Stimulated activated CD8-positive, alpha-beta memory T cell treated with anti-CD3 and anti-CD28 coated beads, Interleukin-2, amount 100 ng/mL, for 1 hour (primary cell): ENCODE measurements at places on chromosomes 16 and 17.

DNA sequence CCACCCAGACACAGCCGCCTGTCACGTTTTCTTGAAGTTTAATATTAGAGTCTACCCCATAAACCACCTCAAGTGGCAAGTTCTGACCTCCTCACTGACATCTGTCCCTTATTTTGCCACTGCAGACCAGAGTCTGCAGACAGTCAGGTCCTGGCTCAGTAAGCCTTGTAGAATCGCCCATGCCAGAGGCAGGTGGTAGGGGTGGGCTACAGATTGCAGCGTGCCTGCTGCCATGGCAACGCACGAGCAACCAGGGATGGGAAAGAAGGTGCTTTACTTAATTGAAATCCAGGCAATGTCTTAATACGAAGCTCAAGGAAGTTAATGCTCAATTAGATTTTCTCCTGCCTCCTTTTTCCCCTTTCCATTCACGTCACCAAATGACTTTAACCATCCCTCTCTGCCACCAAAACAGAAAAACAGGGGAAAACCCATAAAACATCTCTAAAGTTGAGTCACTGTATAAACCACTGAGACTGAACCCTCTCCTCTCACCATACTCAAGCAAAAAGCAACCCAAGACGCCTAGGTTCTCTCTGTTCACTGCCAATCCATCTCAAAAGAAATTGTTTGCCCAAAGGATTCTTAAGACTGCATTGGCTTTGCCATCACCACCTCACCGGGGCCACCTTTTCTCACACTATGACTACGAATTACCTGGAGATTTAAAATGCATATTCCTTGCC lies 228.8 kb downstream of the SLC39A11 start:
- no peak for DNase-seq

DNA sequence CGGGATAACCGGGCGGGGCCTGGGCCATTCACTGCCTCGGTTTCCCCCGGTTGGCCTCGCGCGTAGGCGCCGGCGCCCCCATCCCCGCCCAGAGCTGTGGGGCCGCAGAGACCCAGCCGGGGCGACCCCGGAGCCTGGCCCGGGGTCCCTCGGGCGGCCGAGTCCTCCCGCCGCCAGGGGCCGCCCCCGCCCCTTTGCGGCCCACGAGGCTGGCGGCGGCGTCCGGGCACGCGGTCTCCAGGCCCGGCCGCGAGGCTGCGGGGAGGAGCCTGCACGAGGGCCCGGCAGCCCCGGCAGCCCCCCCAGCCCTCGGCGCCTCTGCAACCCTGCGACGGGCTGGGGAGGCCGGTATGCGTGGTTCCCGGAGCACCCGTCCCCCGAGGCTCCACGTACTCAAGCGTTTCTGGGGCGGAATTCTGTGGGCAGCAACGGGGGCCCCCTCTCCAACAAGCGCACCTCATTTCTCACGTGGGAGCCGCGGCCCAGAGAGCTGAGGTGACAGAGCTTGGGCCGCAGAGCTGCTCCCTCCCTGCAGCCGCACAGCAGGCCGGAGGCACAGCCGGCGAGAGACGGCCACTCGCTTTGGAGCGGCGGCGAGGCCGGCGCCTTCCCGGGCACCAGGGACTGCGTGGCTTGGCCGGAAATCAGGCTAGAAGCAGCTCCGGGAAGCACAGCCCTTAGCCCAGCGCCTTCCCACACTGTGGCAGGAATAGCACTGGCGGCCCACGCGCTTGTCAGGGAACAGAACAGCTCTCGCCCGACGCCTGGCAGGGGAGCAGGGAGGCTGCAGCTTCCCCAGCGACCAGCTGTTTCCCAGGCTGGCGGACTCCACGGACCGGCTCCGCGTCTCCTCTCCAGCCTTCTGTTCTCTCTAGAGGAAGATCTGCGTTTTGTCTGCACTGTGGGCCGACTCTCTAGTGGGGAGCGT lies 867 bp upstream of the LIMD2 start:
- DNase-seq: no peak

GRCh38 chr17:7943291-7943690 lies 11.3 kb downstream of the CNTROB start:
- no peak for DNase-seq

DNA sequence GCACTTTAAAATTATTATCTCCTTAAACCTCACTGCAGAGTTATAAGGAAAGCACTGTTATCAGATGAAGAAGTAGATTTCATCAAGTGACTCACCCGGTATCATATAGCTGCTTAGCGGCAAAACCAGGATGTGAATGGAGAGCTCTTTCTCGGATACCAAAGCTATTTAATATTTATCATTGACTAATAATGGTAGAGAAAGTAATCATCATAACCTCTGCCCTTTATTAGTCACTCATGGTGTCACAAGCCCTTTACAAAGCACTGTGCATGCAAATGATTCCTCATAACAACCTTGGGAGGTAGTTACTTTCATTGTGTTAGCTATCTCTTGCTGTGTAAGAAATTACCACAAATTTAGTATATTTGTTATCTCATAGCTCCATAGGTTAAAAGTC lies 592.9 kb downstream of the MAF start:
- DNase-seq: no peak

DNA sequence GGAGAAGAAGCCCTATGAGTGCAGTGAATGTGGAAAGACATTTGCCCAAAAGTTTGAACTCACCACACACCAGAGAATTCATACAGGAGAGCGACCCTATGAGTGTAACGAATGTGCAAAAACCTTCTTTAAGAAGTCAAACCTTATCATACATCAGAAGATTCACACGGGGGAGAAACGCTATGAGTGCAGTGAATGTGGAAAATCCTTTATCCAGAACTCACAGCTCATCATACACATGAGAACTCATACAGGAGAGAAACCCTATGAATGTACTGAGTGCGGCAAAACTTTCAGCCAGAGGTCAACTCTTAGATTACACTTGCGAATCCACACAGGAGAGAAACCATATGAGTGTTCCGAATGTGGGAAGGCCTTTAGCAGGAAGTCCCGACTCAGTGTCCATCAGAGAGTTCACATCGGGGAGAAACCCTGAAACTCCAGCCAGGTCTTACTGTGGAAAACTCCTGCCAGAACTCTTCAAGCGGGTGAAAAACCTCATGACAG lies 21.6 kb downstream of the ZFP1 start:
- DNase-seq: no peak

GRCh38 chr17:17398943-17399926 lies 77.6 kb upstream of the MED9 start:
- no peak for DNase-seq

DNA sequence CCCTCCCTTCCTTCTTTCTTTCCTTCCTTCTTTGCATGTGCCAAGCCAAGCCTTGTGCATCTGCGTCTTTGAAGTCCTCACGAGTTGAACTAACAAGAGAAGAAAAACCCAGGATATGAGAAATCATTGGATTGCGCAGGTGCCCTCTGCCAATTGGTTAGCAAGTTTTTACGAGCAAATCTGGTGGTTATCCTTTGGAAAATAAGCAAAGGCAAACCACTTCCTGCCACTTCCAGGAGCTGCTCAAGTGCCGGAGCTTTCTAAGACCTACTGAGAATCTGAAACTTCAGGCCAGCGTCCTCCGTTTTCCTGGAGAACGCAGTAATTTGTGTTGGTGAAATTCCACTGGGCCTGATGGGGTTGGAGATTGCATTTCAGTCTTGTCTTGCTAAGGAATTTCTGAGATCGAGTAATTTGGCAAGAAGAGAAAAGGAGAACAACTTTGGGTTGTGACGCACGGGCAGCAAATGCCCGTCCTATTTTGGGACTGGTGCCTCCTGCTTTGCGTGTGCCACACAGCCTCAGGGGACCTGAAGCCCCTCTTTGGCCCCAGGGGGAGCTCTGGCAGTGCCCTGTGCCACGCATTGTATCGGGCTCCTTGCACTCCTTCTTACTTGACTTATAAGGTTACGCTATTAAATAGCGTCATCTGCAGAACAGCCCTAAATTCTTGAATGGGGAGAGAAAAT lies 56.4 kb downstream of the CMIP start:
- DNase-seq: no peak

- DNase-seq: no peak
Observed at GRCh38 chr17:71409137-71409536, 711.7 kb upstream of the SOX9 start.

DNA sequence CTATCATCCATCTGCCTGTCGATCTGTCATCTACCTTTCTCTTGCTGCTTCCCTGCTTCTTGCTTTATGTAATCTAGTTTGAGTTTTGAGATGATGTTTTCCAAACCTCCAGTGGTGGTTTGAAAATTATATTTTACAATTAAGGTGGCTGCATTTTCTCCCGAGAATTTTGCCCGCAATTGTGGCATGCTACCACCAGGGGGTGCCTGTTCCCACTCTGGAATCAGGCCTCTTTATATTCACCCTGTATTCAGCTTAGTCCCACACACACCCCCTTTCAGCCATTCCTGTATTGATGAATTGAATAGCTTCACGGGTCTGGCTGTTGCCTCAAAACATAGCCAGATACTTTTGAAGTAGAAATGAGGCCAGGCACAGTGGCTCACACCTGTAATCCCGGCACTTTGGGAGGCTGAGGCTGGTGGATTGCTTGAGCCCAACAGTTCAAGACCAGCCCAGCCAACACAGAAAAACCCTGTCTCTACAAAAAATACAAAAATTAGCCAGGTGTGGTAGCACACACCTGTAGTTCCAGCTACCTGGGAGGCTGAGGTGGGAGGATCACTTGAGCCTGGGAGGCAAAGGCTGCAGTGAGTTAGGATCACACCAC lies 3.2 kb downstream of the PRSS22 start:
- DNase-seq: no peak

DNA sequence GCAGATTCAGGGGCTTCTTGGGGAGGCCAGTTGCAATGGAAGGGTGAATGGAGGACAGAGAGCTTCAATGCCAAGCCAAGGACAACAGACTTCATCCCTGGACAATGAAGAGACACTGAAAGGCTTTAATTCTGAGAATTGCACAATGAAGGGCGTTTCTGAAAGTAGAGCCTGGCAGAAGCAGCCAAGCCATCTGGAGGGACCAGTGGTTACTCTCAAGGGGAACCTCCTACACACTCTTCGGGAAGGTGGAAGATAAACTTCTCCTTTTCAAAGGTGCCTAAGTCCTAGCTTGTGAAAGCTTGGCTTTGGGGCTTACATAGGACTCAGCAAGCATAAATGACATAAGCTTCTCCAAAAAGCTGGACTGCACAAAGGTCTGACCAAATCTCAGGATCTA lies 6.2 kb upstream of the CES1 start:
- DNase-seq: no peak

DNA sequence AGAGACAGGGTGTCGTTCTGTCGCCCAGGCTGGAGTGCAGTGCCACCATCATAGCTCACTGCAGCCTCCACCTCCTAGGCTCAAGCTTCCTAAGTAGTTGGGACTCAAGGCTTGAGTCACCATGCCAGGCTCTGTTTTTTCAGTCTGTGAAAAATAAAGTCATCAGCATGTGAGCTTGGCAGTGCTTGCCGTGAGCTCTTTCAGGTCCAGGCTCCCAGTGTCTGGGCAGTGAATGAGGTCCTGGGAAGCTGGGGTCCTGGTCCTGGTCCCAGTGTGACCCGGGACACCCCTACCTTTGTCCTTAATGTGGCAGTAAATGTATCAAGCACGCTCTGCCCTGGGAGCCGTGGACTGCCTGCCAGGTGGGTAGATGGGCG lies 22.9 kb upstream of the RPL13 start:
- DNase-seq: no peak

GRCh38 chr16:66524601-66525164 lies 25.2 kb downstream of the TK2 start:
- no peak for DNase-seq

DNA sequence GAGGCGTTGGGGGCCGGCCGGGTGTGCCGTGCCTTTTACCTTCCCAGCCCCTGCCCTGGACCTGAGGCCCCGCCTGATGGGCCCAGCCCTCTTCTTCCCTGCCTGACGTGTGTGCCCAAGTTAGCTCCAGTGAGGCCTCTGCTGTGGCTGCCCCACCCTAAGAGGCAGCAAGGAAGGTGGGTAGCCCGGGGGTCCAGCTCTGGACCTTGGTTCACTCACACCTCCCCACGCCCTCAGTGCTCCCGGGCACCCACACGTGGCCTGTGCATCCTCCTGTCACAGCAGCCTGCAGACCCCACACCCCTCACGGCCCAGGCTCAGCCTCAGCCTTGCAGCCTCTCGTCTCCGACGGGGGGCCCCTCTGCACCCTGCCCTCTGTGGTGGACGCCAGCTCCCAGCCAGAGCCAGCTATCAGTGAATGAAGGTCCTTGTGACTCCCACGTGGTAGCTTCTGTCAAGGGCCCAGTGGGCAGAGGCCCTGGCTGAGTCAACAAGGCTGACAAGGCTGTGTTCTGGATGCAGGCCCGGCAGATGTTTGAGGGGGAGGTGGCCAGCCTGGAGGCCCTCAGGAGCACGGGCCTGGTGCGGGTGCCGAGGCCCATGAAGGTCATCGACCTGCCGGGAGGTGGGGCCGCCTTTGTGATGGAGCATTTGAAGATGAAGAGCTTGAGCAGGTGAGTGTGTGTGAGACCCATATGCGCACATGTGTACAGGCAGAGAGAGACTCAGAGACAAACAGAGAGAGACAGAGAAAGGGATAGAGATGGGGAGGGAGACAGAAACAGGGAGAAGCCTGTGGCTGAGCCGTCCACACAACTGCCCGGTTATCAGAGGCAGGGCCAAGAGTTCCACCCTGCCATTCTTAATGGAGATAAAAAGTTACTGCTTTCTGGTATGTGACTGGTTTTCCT lies 2.8 kb downstream of the FN3K start:
- DNase-seq: no peak

DNA sequence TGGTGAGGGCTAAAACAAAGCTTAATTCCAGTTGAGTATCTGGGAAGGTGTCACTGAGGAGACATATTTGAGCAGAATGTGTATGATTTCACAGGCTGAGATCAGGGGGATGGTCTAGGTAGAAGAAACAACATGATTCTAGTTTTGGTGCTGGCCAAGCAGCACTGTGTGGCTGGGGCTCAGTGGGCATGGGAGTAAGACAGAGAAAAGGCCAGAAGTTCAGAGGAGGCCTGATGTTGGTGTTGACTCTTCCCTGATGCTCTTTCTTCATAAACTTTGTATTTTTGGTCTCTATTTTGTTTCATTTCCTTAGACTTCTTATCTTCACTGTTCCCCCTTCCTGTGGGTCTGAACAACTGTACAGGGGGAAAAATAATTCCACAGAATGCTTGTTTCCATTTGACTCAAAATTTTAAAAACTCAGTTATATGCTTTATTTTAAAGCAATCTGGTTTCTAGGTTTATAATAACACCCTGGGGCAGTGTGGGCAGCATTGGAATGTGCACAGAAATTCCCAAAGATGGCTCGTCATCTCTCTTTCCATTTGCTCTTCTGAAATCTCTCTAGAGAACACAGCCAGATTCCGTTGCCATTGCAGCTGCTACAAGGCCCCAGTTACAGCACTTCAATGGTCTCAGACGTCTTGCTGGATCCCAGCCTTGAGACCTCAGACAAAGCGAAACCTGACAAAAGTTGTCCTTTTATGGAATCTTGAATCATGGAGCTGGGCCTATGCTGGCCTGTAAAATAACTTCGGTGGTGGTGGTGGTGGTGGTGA lies 68.3 kb downstream of the SNX11 start:
- DNase-seq: no peak

- no peak for DNase-seq
Observed at GRCh38 chr17:70945386-70945785, 776.1 kb downstream of the KCNJ2 start.

- no peak for DNase-seq
Observed at GRCh38 chr17:66063686-66064085, 128.2 kb downstream of the CEP112 start.
